ENCODE measurements at places on chromosomes 6 and 20.

GRCh38 chr6:103534095-103534494, 1325.6 kb downstream of the HACE1 start:
- DNase-seq = no peak

GRCh38 chr20:41034239-41034638, 5.6 kb downstream of the TOP1 start:
- no peak for DNase-seq

- no peak for DNase-seq
Observed at GRCh38 chr6:37783856-37784584, 35.5 kb upstream of the ZFAND3 start.

DNA sequence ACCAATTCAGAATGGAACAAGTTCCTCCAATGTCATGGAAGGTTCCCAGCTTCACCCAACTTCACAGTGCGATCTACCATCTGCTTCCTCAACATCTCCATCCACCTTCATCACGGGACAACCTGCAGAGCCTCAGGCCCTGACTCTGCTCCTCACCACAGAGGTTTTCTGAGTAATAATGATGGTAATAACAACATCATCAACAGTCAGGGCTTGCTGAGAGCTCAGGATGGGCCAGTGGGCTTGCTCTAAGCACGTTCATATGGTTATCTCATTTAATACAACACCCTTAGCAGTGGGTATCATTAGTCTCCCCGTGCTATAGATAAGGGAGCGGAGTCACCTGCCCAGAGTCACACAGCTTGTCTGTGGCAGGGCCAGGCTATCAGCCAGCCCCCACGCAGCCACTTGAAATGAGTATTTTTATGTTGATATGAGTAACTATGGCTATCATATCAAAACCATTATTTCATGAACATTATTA, 38.6 kb downstream of the PREX1 start:
- DNase-seq = no peak

- no peak for DNase-seq
Observed at GRCh38 chr6:43426928-43427405, 374 bp upstream of the ABCC10 start.

DNA sequence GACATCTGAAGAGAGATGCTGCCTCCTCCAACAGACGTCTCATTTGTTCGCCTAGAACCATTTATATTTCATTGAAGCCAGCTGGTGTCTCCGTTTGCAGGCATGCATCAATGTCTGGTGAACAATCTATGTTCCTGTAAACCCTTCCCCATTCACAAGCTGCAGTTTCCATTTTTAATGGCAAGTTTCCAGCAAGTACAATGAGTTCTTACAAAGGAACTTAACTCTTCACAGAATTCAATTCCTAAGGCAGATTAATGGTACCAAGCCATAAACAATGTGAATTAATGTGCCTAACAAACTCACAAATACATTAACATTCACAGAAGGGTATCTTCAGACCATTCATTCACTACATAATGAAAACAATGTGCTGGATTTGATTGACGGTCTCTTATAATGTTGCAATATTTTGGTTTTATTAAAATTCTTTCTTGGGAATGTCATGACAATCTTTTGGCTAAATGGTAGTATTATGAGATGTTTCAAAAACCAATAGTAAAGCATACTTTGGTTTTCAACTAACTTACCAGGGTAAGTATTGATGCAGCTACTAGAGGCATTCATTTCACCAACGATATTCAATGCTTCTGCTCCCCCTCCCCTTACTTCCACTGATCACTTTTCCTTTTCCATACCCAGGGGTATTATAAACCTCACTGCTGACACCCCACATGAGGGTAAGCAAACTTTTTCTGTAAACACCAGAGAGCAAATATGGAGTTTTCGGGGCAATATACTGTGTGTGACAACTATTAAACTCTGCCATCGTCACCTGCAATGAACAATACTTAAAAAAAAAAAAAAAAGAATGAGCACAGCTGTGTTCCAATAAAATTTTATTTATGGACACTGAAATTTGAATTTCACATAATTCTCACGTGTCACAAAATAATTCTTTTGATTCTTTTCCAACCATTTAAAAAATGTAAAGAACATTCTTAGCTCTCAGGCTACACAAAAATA, 4.2 kb downstream of the AKIRIN2 start:
- no peak for DNase-seq

- DNase-seq = no peak
Observed at GRCh38 chr6:152380351-152380767, 256.8 kb downstream of the SYNE1 start.

DNA sequence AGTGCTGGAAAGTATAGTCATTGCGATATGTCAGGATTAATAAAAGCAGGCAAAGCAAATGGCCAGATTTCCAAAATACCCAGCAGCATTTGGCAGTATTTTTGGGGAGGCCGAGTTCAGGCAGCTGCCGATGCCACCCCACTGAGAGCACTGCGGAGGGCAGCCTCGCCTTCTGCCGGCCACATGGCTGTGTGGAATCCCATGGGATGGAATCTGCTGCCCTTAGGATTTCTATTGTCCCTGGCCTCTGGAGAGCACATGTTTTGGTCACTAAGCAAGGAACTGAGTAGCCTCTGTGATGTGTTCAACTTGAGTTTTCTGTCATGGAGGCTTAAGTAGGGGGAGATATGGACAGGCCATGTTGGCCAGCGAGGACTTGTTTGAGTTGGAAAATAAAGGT, 123.0 kb downstream of the FARS2 start:
- no peak for DNase-seq

DNA sequence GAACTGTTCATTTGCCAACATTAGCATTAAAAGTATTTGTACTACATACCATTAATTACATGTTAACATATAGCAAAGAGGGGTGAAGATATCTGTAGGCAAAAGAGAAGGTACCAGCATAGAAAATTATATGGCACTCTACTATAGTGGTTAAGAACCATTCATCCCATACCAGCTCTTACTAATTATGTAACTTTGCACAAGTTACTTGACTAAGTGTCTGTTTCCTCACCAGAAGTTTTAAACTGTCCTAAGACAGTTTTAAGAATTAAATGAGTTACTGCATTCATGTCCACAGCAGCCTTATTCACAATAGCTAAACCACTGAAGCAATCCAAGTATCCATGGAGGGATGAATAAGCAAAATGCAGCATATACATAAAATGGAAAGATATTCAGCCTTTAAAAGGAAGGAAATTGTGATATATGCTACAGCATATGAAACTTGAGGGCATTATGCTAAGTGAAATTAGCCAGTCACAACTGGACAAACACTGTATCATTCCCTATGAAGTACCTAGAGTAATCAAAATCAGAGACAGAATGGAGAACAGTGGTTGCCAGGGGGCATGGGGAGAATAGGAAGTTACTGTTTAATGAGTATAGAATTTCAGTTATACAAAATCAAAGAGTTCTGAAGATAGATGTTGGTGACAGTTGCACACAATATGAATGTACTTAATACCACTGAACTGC, 98.9 kb downstream of the RNGTT start:
- no peak for DNase-seq

- DNase-seq = no peak
Observed at GRCh38 chr6:109342911-109343310, 39.4 kb downstream of the CD164 start.

GRCh38 chr6:35214869-35215664, 1.3 kb downstream of the SCUBE3 start:
- no peak for DNase-seq

Measured in SHP77 treated with DMSO at 0.1 percent for 48 hours (cell line).